ENCODE measurements at places on chromosomes 12 and 14. TPM values are rescaled to one million over a fixed set of nuclear protein-coding genes. Genes with fewer than 3 reads are reported as not detected.

GRCh38 chr12:86590296-86590695 lies 334.1 kb upstream of the MGAT4C start:
- DNase-seq = peak; percentile 20

GRCh38 chr14:63891148-63891975 lies 38.6 kb downstream of the SYNE2 start:
- no peak for DNase-seq

- no peak for DNase-seq
Observed at GRCh38 chr12:120847392-120847791, 56.8 kb downstream of the SPPL3 start.

DNA sequence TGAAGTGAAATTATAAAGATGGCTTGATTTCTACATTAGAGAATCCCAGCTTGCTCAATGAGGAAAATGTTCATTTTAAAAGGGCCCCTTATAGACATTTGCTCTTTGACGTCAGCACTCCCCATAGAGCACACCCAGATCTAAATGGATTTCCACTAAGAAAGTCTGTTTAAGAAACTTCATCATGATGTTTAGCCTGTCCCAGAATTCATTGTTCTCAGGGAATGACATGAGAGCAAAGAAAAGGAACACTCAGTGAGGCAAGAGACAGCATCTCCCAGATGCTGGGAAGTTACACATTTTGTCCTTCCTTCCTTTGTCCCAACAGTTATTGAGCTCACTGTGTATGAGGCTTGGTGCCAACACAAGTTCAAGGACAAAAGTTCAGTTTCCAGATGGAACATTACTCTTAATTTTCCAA lies 4.9 kb downstream of the PHLDA1 start:
- DNase-seq = peak; percentile 44

DNA sequence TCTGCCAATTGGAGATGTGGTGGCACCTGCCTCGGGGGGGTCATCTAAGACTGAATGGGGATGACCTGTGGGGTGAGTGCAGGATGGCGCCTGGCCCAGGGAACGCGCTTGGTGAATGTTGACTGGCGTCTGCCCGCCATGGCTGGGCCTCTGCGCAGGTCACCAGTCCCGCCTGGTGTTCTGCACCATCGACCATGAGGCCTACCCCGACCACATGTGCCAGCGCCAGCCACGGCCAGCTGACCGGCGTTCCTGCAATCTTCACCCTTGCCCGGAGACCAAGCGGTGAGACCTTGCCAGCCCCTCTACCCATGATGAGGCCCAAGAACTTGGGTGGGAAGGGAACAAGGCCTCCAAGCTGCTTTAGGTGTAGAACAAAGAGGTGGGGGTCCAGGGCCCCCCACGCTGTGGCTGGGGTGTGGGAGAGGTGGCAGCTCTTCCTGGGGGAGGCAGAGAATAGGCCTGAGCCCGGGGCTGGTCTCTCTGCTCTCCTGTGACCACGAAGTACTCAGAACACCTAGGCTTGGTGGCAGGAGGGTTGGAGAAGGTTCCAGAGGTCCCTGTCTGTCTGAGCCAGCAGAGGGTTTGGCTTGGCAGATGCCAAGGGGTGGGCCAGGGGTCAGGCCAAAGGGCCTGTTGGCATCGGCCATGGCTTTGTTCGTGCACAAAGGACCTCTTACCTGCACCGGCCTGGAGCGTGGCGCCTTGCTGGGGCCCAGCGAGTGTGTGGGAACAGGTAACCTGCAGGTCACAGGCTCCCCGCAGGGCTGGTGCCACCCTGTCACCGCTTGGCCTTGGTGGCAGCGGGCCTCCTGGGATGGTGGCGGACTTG lies 15.4 kb downstream of the PAPLN start:
- DNase-seq = no peak

- no peak for DNase-seq
Observed at GRCh38 chr12:50403001-50403440, 2.3 kb downstream of the LARP4 start.

GRCh38 chr12:116661341-116661740 lies 76.5 kb downstream of the SPRING1 start:
- no peak for DNase-seq

- DNase-seq = peak; percentile 76
Observed at GRCh38 chr12:29032446-29032845, 116.6 kb upstream of the FAR2 start.

DNA sequence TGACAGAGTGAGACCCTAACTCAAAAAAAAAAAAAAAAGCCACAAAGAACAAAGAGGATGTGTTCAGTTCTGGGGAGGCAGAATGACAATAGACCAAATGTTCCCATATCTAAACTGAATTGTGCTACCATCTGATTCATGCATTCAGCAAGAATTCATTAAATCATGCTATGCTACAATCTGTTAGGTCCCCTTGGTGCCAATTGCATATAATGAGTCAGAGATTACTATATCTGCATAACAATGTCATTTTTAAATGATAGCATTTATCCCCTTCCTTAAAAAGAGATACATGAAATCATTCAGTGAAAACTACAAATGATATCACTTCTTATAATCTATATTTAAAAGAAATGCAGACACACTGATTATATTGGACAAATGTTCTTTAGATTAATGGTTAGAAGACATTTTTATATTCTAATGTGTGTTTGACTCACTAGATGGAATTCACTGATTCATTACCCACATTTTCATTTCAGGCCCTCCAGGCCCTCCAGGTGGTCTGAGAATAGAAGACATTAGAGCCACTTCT lies 207.6 kb upstream of the PDZRN4 start:
- no peak for DNase-seq

DNA sequence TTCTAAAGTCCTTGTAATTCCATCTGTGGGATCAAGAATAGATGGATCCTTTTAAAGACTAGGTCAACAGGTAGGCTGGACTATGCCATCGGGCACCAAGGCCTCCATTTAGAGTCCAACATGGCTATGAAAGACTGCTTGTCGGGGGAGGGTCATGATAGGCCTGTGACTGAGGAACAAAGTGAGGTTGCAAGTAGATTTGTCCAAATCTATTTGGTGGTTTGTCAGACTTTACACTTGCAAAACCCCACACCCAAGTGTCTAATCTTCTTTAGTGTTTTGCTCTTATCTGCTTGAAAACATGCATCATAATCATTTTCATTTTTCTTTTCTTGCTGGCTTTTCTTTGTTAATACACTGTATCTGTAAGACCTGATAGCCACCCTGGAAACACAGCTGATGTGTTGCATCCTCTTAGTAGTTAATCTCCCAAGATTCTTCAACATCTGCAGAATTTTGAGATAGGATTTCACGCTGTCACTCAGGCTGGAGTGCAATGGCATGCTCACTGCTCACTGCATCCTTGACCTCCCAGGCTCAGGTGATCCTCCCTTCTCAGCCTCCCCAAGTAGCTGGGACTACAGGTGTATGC lies 50.3 kb downstream of the TDP1 start:
- DNase-seq = no peak

DNA sequence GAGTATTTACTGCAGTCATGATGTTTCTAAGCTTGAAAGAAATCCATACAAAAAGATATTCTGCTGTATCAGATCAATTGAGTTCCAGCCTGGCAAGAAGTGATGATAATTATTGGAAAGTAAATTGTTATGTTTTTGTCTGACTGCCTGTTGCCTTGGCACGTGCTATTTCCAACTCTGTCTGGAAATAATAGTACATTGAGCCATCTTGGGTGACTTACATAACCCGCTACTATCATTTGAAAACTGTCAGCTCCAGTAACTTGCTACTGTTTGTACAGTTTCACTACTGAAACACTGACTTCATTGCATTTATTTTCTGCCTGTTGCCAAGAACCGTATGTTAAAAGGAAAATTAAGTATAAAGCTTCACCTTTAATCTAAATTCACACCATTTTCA lies 318.6 kb downstream of the ITPR2 start:
- peak; percentile 24 for DNase-seq

Gene P2RX2
- not detected for total RNA-seq

Gene CCDC197
- not detected for total RNA-seq
